ENCODE measurements at places on chromosomes 16 and 17.

DNA sequence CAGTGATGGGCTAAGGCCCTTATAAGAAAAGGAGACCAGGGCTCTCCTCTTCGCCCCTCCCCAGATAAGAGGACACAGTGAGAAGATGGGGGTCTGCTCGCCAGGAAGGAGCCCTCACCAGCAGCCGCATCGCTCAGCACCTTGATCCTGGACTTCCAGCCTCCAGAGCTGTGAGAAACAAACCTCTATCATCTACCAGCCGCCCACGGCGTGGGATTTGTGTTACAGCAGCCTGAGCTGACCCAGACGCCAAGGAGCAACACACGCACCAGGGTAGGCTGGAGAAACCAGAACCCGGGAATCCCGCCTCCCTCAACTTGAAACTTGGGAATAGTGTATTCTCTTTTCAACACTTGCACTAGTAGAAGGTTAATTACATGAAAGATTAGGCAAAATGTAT, 4.2 kb upstream of the ZG16B start:
- DNase-seq = no peak

- DNase-seq = peak; percentile 85
These were observed 11.7 kb downstream of the ZFHX3 start for GRCh38 chr16:73036074-73036826.

- DNase-seq = no peak
These were observed 6.5 kb downstream of the ORC6 start for GRCh38 chr16:46695937-46696336.

GRCh38 chr16:12063435-12063834, 86.9 kb downstream of the SNX29 start:
- no peak for DNase-seq

GRCh38 chr17:78669975-78670518, 92.9 kb upstream of the DNAH17 start:
- DNase-seq = no peak

DNA sequence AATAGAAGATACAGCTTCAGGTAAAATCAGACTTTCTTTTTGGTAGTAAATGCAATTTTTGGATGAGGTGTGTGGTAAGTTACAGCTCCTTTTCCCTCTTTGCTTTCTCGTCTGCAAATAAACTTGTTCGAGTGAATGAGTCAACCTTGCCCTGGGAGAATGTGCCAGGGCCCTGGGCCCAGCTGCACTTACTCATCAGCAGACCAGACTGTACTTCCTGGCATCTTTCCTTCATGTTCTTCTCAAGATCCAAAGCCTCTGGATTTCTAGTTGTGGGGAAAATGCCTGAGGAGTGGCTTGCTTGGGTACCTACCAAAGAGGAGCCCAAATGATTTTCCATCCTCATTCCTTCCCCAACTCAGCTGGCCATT, 5.4 kb upstream of the G6PC1 start:
- DNase-seq = no peak

DNA sequence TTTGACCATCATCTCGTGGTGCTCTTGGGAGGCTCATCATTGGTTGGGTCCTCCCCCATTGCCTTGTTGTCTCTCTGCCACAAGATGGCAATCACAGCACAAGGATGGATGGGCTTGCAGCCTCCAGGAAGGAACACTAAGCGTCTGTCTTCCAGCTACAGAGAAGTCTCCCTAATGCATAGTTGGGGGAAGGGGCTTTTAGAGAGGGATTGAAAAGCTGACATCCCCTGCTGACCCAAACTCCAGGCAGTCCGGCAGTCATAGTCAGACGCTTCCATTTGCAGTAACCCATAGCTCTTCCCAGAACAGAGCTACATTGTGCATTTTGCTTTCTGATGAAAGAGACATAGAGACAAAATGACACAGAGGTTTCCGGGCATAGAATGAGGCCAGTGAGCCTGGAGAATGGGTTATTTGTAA, 111.4 kb downstream of the UTP18 start:
- peak; percentile 85 for DNase-seq

DNA sequence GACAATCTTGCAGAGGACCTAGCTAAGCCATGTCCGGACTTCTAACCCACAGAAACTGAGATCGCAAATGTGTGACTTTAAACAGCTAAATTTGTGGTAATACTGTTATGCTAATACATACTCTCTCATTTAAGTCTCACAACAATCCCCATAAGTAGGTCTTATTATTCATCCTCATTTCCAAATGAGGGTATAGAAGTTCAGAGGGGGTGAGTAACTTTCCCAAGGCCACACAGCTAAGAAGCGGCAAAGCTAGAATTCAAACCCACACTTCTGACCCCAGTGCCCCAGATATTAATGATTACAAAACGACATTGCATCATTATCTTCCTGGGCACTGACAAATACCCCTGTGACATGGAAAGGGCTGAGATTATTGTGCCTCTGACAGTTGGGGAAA, 81.4 kb downstream of the CNGB1 start:
- DNase-seq = no peak

GRCh38 chr17:65833214-65833613, 271.8 kb upstream of the AXIN2 start:
- no peak for DNase-seq

DNA sequence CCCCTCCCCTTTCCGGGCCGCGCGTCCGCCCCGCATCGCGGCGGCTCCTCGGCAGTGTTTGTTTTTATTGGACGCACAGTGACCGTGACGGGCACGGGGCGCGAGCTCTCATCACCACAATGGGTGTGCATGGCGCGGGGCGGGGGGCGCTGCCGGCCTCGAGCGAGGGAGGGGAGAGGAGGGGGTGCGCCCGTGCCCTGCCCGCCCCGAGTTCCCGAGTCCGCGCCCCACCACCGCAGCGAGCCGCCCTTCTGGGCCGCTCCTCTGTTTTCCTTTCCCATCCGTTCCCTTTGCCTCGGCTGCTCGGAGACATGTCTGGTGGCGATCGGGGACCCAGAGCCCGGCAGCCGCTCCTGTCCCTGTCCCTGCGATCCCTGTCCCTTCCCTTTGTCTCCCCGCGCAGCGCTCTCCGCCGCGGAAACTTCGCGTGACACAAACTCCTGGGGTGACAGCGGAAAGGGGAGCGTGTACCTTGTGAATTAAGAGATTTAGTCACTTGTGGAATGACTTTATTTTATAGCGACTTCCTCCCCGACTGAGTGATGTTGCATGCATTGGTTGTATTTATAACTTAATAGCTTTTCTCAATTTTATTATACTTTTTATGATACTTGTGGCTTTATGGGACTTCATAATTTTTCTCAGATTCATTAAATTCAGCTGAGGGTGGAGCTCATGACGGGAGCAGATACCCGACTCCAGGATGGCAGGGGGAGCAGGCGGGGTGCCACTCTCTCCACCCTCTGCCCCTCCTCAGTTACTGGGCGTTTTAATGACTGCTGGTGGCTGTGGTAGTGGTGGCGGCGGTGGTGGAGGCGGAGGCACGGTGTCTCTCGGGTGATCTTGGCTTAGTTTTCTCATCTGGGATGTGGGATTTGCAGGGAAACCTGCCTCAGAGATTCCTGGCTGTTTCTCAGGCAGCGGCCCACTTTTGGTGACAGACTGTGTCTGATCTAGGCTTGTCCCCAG, 40.8 kb downstream of the MRM1 start:
- DNase-seq = peak; percentile 77

DNA sequence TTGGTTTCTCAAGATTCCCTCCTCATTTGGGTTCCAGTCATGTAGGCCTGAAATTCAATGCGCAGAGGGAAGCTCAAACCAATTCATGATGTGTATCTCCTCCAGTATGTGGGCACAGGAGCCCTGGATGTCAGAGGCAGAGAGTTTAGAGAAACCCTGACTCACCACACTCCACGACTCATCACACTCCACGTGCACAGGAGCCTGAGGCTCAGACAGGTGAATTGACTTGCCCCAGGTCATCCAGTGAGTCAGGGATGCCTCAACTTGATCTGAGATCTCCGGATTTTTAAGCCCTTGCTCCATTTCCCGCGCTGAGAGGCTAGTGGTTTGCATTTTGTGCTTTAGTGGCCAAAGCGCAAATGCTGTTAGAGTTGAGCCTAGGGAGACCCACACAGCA, 183.9 kb downstream of the HAPSTR1 start:
- no peak for DNase-seq

DNA sequence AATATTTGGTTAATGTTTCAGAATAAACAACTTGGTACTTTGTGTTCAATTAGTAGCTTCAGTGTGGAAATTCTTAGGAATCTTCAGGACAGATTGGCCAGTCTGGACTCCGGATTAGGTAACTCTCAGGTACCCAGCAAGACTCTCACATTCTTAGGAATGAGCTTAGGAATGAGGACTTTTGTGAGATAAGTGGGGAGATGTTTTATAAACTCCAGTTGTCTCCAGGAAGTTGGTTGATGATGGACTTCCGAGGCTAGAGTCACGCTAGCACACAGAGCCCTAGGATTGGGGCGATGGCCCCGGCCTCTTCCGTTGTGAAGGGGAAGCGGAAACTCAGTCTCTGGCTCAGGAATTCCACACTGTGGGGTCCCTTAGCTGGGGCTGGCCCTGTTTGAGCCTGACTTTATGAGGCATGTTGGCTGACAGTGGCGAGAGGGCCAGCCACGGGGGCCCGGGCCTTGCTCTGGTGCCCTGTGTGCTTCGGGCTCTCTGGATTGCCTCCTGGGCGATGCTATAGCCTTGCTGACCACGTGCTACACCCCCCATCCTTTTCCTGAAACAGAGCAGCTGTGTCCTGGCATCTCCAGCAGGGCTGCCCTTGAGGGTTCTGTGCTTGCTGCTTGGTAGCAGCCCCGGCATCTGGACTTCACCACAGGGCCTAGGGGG, 32.4 kb downstream of the RAB11FIP3 start:
- DNase-seq = peak; percentile 64

- peak; percentile 73 for DNase-seq
These were observed 5.0 kb downstream of the SEC14L1 start for GRCh38 chr17:77145612-77146245.

DNA sequence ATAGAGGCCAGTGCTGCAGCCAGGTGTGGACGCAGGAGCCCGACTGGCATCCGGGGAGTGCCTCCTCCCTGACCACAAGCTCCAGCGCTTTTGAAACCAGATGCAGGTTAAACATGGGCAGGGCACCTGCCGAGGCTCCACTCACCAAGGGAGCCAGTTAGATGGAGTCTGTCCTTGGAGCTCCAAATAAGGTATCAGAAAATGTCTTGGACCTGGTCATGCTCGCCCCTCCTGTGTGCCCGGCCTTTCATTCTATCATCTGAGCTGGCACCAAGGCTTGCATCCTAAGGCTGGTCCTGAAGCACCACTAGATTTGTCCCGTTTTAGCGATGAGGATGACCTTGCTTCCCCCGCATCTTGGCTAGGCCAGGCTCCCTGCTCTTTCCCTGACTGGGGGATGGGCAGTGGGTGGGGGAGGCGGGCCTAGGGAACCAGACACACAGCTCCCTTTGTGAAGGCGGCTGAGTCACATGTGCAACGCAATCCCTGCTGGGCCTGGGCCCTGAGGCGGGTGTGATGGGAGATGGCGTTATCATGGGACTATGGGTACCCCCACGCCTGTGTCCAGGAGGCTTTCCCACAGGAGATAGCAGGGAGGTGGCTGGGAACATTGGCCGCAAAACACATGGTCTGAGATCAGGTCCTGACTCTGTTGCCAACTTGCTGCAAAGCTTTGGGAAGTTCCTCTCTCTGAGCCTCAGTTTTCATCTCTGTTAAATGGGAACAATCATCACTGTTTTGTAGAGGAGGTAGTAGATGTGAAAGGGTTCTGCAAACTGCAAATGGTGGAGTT, 5.0 kb upstream of the ADGRG1 start:
- no peak for DNase-seq

- DNase-seq = no peak
These were observed 55.4 kb downstream of the ABAT start for GRCh38 chr16:8729779-8730334.

- DNase-seq = peak; percentile 62
These were observed 13.7 kb downstream of the GUCY2D start for GRCh38 chr17:8015957-8016631.

DNA sequence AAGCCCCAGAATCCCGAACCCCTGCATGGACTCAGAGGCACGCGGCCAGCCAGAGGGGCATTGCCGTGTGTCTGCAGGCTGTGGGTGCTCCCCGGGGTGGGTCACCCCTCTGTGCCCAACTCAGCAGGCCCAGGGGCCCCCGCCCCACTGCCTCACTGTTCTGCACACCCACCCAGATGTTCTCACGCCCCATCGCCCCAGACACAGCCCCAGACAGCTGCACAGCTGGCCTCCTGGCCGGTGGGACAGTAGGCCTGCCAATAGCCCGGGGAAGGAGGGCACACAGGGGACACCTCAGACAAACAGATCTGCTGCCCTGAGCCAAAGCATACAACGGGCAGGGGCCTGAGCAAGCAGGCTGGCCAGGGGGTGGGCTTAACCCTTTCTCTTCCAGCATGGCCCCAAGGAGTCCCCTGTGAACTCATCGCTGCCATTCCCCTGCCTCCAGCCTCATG, 27.6 kb upstream of the NXPH3 start:
- peak; percentile 13 for DNase-seq

GRCh38 chr16:85686912-85687591, 1.7 kb downstream of the GINS2 start:
- no peak for DNase-seq

DNA sequence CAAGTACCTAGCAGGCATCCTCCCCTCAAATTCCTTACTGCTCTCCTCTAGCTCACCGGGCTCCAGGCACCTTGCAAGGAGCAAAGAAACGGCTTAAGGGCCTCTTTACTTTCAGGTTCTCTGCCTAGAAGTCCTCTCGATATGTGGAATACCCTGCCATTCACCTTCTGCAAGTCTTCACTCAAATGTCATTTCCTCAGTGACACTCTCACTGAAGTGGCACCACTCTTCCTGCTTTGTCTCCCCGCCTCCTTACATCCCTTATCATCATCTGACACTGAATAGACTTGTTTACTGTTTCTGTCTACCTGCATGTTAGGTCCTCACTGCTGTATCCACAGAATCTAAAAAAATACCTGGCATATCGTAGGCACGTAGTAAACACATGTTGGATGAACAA, 947 bp downstream of the SLC7A6OS start:
- no peak for DNase-seq

DNA sequence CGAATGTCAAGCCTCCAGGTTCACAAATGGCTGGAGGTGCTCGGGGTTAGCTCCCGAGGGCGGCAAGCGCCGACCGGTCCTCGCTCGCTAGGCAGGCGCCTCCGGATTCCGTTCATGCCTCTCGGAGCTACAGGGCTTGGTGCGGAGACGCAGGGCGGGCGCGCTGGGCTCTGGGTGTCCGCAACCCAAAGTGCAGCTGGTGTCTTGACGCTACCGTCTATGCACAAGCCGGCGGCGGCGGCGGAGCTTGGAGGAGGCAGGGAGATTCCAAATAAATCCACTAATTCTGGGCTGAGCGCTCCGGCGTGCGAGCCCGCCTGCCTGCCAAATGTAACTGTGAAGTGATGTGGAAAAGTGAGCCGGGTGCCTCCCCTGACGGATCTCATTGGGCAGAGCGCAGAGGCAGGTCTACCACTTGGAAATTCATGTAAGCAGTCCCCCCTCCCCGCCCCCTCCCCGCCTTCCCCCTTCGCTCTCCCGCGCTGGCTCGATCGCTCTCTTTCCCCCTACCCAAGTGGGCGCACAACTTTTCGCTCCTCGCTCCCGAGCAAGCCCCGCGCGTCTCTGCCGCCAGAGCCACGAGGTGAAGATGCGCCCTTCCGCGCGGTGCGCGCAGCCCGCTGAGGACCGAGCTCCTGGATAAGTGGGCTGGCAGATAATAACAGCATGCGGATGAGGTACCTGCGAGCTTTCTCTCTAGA, at the start of gene CDH8:
Gene CDH8 (minus strand): TSS at position 338 of the 701 bp plus-strand sequence. CDS start 15,035 bp downstream, outside the sequence.
- peak; percentile 87 for DNase-seq
